ENCODE measurements at places on chromosomes 11 and 22. TPM values are rescaled to one million over a fixed set of nuclear protein-coding genes. Genes with fewer than 3 reads are reported as not detected.

The CALCA gene
- total RNA-seq: not detected

The RAG2 gene
- not detected for total RNA-seq

The PHF21B gene
- not detected for total RNA-seq

The CCDC87 gene
- 0.37 TPM for total RNA-seq

The OR52A1 gene
- total RNA-seq: not detected

The OR2AG1 gene
- not detected for total RNA-seq

The KCNJ5 gene
- not detected for total RNA-seq

The PGA5 gene
- 0.37 TPM for total RNA-seq

The MOGAT2 gene
- total RNA-seq: not detected

The MB gene
- not detected for total RNA-seq

The PAX6 gene
- not detected for total RNA-seq

The WT1 gene
- total RNA-seq: not detected

The CRYBB3 gene
- not detected for total RNA-seq

The FHIP1B gene
- 19.2 TPM for total RNA-seq

The SMTNL1 gene
- total RNA-seq: not detected

The LRFN4 gene
- 28.9 TPM for total RNA-seq

The PRRG4 gene
- not detected for total RNA-seq

The HMGXB4 gene
- 20.3 TPM for total RNA-seq

The DGCR6 gene
- 0.59 TPM for total RNA-seq

The MMP12 gene
- 0.59 TPM for total RNA-seq

The LMNTD2 gene
- under 0.01 TPM for total RNA-seq

The ALDH3B2 gene
- total RNA-seq: not detected

The RFPL2 gene
- total RNA-seq: not detected

The OR5A1 gene
- total RNA-seq: not detected

The H19 gene
- total RNA-seq: 3.1 TPM

The HPX gene
- total RNA-seq: 0.98 TPM

The MYO7A gene
- total RNA-seq: under 0.01 TPM
